Stomach (tissue), 19 donors: ENCODE measurements at places on chromosomes 11 and 22. TPM values are rescaled to one million over a fixed set of nuclear protein-coding genes. Genes with fewer than 3 reads are reported as not detected.
A peak's percentile ranks its signal among the peaks of the same experiment; 100 is the strongest.

The TUB gene
- 4.5 TPM for total RNA-seq

The FAR1 gene
- total RNA-seq, result 119 TPM

The DCHS1 gene
- total RNA-seq, result 17.4 TPM

The OR52E1 gene
- total RNA-seq, result not detected

The C22orf42 gene
- not detected for total RNA-seq

The PRRG4 gene
- under 0.01 TPM for total RNA-seq

The OR5I1 gene
- total RNA-seq, result not detected

The MMP8 gene
- not detected for total RNA-seq

The P2RY2 gene
- total RNA-seq, result 1.3 TPM

GRCh38 chr22:24129263-24129651 lies 52.0 kb upstream of the SUSD2 start:
- DNase-seq, result no peak

DNA sequence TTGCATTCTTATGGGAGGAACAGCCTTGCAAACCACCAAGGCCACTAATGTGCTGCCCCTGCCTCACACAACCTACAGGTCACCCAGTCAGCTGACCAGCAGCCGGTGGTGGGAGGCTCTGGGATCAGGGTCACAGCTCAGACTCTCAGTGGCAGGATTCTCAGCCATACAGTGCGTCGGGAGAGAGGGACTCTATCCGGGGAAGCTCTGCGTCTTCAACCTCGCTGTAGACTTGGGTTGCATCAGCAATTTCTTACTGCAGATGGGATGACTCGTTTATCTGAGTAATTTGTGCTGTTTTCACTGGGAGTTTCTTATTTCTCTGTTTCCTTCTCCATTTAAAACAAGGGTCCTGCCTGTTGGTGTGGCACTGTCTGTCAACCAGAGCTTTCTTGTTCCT lies 257.7 kb downstream of the TBC1D22A start:
- DNase-seq, result no peak

DNA sequence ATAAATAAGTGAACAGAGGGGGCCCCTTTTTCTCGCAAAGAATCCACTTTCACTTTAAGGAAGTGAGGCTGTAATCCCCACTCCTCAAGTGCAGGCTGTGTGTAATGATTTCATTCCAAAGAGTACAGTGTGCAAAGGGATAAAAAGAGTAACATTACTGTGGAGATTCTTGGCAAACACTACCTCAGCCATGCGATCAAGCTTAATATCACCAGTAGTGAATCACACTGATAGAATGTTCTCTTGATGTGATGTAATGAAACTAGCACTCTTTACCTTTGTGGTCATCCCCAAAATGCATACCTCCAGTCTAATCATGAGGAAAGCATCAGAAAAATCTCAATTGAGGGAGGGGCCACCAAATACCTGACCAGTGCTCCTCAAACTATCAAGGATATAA lies 246.1 kb upstream of the CHORDC1 start:
- DNase-seq, result no peak

DNA sequence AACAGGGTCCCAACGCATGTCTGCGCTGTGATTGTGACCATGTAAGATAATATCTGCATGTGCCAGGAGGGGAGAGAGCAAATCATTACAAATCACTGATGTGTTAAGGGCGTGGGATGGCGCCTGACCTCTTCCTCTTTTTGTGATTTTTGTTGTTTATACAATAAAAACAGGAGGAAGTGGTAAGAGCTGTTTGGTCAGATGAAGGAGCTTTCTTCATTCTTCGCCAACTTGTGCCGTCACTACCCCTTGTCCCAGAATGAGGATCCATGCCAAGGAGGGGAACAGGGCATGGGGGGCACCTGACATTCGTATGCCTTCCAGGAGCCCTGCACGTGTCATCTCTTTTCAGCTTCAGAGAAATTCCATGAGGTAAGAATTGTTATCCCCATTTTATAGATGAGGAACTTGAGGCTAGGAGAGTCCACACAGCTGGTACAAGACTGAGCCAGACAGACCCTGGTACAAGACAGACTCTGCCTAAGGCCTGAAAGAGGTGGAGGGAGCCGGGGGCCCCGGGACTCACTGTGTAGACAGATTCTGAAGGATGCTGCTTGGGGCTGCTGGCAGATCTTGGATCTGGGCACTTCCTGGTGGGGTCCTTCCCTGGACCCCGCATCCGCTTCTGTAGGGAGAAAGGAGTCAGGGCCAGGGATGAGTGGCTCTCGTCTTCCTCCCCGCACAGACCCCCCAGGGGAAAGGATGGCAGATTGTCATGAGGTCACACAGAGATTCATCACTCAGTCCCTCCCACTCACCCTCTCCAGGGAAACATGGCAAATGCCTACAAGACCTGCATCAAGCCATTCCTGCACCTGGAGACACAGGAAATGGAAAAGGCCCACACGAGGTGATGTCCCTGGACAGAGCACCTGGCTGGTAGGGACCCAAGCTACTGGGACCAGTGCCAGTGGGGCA lies 34.6 kb downstream of the NFAM1 start:
- peak; percentile 46 for DNase-seq

DNA sequence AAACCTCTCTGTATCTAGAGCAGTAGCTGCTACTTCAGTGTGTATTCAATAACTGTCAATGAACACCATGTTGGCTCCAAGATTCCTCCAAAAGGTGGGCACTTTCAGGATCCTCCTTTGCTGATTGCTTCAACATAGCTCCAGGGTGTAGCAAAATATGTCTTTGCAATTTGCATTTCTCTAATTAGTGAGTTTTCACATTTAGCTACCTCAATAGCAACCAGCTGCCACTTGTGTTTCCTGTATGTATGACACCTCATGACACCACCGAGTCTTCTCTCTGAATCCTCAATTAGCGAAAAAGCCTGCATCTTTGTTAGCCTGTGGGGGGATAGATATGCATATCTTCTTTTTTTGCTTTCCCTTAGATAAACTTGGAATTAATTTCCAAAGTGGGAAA lies 898.3 kb upstream of the FAT3 start:
- DNase-seq, result no peak

GRCh38 chr11:114912826-114913225 lies 234.5 kb downstream of the NXPE2 start:
- DNase-seq, result no peak

DNA sequence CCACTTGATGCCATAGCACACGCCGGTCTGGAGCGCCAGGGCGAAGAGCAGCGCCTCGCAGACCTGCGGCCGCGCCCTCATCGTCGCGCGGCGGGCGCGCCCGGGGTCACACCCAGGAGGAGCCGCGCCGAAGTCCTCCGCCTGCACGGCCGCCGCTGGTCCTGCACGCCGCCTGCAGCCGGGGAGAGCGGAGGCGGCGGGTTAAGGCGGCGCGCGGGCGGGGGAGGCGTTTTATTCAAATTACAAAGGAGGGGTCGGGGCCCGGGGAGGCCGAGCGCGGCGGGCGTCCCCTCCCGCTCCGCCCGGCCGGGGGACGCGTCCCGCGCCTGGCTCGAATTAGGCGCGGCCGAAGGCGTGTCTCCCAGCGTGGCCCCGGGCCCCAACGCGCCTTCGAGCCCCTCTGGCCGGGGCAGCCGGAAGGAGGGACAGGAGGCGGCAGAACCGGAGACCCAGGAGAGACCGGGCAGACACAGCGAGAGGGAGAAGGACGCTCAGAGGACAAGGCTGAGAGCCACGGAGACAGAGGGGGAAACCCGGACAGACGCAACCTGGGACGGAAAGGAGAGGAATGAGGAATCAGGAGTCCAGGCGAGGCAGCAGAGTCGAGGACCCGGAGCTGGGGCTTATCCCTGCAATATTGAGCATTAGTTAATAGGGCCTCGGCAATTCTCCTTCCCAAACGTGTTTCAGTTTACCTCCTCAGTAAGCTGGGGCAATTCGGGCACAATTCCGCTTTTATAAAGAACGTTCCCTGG lies at the start of gene WNT11:
Gene WNT11 (minus strand): TSS at position 176 of the 755 bp plus-strand sequence. CDS start 95 bp downstream, at position 81.
- peak; percentile 71 for DNase-seq

DNA sequence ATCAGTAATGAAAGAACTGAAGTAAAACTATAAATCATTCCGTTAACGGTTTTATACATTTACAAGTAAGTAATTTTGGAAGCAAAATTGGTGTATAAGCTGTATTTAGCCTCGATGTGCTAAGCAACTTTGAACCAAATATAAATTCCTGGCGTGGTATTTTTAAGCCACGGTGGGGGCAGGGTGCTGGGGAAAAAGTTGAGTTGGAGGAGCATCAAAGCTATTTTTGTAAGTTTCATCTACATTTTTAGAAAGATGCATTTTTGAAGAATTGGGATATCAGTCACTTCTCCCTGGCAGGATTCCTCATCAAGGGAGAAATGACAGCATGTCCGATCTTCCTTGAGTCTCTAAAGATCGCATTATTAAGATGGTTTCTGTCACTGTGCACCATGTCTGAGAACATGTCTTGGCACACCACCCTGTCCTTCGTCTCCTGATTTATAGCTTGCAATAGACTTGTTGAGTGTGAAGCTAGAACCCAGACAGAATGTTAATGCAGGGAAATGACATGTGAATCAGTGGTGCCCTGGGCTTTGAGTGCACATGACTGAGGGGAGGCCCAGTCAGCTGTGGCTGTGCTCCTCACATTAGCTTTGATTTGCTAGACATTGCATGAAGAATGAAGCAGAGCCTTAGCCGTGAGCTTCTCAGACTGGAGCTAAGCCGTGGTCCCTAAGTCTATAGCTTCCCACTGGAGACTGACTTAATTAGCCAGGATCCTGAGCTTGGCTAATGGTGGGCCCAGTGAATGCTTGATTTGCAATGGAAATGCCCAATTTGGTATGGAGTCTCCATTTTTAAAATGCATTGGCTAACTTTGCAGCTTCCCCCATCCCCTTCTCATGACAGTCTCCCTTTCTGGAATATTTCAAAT lies 127.0 kb downstream of the COMMD9 start:
- DNase-seq, result peak; percentile 47

DNA sequence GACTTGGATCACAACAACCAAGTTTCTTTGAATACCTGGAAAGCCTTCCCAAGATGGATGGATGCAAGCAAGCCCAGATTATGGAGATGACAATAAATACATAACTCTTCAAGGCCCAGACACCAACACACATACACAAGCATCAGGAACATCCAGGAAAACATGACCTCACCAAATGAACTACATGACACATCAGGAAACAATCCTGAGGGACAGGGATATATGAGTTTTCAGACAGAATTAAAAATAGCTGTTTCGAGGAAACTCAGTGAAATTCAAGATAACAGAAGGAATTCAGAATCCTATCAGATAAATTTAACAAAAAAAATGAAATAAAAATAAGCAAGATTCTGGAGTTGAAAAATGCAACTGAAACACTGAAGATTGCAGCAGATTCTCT lies 659.4 kb downstream of the METTL15 start:
- DNase-seq, result no peak

GRCh38 chr22:36379593-36380361 lies 8.0 kb downstream of the MYH9 start:
- DNase-seq, result no peak

GRCh38 chr11:33790040-33790439 lies 15.7 kb upstream of the FBXO3 start:
- DNase-seq, result no peak

- no peak for DNase-seq
These were observed 88.4 kb upstream of the CD44 start for GRCh38 chr11:35050541-35050995.

GRCh38 chr11:96194581-96195374 lies 148.2 kb downstream of the MAML2 start:
- no peak for DNase-seq

- no peak for DNase-seq
These were observed 29.7 kb upstream of the ANO1 start for GRCh38 chr11:70048279-70049024.

GRCh38 chr11:7977232-7977917 lies 9.8 kb upstream of the EIF3F start:
- DNase-seq, result no peak

DNA sequence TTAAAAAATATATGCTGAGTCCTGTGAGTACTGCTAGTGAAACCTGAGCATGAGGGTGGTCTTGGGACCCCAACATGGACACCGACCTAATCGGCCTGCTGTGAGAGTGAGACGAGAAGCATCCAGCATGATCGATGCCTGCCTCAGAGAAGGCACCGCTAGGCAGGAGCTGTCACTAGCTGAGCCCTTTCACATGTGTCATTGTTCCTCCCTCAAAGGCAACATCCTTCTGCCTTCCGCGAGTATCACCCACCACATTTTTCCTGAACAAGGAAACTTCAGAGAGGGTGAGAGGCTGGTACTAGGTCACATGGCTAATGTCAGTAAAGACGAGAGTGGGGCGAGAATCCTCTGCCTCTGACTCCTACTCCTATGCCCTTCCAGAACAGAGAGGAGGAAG lies 35.6 kb downstream of the AP1B1 start:
- DNase-seq, result no peak

DNA sequence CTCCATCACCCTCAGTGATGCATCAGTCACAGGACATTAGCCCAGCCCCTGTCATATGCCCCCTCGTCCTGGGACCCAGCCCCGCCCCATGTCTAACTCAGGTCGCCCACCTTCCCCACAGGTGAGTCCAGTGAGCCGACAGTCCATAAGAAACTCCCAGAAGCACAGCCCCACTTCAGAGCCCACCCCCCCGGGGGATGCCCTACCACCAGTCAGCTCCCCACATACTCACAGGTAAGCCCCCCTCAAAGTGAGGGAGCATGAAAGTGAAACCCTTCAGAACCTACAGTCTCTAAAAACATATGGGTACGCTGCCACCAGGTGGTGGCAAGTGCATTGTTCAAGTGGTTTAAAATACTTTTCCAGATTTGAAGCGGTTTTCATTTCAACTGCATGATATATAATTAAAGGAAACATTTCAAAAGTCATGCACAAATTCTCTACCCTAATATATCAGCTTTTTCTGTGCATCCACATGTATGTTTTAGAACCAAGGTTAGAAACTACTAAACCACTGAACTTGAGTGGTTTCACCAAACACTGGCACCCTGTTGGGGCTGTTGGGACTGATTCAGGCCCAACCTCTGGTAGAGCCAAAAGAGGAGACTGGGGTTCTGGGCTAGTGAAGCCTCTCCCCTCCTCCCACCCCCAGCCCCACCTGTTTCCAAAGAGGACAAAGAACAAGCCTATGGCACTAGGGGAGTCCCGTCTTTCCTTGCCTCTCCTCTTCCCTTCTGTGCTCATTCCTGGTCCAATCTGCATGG lies 17.3 kb downstream of the EPS8L2 start:
- DNase-seq, result no peak

GRCh38 chr11:69351460-69351859 lies 57.5 kb downstream of the MYEOV start:
- no peak for DNase-seq

DNA sequence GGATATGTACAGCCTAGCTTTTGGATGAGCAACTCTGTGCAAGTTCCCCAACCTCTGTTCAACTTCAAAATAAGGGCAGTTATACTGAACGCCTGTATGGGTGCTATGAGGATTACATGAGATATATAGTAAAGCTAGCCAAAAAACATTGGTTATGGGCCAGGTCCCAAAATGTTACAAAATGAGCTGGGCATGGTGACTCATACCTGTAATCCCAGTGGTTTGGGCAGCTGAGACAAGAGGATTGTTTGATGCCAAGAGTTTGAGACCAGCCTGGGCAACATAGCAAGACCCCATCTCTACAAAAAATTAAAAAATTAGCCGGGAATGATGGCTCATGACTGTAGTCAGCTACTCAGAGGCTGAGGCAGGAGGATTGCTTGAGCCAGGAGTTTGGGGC lies 118.4 kb downstream of the TEAD1 start:
- DNase-seq, result no peak

GRCh38 chr11:47355283-47356128 lies 3.0 kb upstream of the MYBPC3 start:
- peak; percentile 97 for DNase-seq
